ENCODE measurements at places on chromosomes 16 and 17. TPM values are rescaled to one million over a fixed set of nuclear protein-coding genes. Genes with fewer than 3 reads are reported as not detected.

The KRT36 gene
- not detected for total RNA-seq

GRCh38 chr16:3458852-3459361 lies 15.4 kb downstream of the NAA60 start:
- no peak for DNase-seq

- no peak for DNase-seq
Observed at GRCh38 chr16:982145-983043, 824 bp downstream of the SOX8 start.

GRCh38 chr16:89031715-89032659 lies 55.0 kb upstream of the CBFA2T3 start:
- DNase-seq = peak; percentile 25

DNA sequence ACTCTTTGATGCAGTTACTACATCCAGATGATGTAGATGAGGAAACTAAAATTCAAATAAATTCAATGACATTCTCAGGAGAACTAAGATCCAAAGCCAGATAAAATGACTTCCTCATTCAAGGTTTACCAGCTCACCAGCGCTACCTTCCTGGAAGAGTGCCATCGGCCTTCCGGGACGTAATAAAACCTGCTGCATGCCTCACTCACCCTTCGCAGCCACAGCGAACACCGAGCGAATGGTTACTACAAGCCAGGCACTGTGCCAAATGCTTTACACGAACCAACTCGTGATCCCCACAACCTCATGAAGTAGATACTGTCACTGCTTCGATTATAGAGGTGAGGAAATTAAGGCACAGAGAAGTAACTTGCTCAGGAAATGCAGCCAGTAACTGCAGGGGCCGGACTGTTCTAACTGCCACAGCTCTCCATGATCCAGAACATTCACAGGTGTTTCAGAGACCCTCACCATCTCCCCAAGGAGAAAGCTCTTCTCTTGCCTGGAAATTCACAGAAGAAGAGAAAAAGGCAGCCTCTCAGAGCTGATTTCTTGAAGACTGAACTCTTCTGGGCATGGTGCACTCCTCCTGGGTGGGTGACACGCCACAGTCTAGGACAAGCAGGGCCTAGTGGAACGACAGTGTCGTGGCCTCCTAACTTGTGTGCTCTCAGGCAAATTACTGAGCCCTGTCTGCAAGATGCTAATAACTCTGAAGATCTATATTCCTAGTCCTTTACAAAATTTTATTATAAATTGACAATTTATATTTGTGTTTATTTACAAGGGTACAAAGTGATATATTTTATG lies 46.8 kb downstream of the HIC1 start:
- peak; percentile 78 for DNase-seq

DNA sequence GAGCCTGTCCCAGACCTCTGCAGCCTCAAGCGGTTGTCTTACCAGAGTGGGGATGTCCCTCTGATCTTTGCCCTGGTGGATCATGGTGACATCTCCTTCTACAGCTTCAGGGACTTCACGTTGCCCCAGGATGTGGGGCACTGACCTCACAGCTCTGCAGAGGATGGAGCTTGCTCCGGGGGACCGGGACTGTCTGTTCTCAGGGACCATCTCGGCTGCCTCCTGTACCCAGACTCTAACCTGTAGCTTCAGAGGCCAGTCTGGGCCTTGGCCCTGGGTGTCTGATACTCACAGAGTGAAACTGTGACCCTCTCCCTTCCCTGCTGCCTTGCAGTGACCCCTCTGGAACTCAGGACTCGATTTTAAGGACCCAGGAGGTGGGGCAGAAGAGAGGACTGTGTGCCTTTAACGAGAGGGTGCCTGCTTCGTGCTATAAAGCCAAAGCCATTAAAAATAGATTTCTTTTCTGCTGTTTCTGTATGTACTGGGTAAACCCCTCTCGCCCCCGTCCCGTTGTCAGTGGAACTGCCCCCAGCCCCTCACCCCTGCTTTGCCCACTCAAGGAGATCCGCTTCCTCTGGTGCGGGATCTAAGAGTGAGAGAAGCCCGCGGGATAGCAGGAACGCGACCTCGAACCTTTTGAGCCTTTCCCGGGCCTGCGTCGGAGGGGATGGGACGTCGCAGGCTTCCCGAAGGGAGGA lies 1.1 kb upstream of the LLGL2 start:
- DNase-seq = no peak

The CCL22 gene
- total RNA-seq = not detected

DNA sequence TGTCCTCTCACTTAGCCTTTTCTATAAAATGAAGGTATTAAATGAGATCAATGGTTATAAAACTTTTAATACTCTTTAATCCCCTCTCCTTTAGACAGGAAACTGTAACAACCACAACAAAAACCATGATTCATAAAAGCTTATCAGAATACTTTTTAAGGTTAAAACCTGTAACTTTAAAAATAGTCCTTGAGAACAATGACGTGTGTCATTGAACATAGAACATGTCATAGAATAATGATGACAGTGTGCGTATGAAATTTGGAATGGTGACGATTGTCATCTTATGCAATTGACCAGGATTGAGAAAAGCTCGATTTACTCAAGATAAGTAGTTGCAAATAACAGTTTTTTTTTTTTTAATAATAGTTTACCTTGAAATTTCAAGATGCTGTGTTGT lies 94.1 kb downstream of the PLCG2 start:
- no peak for DNase-seq

The KRTAP3-2 gene
- total RNA-seq = not detected

DNA sequence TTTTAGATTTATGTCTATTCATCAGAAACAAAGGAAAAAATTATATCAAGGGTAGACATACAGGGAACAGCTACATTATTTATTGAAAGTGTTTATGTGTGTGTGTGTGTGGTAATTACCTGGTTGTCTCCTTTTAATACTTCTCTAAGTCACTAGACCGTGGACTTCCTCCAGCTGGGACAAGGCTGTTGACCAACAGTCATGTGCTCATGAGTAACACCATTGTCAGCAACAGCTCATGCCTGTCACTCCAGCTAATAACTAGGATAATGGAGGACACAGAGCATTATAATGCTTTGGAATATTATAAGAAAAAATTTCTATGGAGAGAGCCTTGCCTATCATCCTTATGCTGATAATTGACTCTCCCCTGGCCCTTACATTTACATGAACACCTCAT lies 125.3 kb upstream of the SALL1 start:
- DNase-seq = no peak

The GFER gene
- 15.6 TPM for total RNA-seq

The PRAC1 gene
- total RNA-seq = not detected

The HOXB6 gene
- total RNA-seq = 0.19 TPM

The LGALS9B gene
- not detected for total RNA-seq

The PPP1R1B gene
- not detected for total RNA-seq

Measured in CD8-positive, alpha-beta T cell (primary cell).